ENCODE measurements at places on chromosomes 4 and X.

GRCh38 chr4:77263247-77263646, 106.2 kb downstream of the CCNG2 start:
- no peak for DNase-seq

DNA sequence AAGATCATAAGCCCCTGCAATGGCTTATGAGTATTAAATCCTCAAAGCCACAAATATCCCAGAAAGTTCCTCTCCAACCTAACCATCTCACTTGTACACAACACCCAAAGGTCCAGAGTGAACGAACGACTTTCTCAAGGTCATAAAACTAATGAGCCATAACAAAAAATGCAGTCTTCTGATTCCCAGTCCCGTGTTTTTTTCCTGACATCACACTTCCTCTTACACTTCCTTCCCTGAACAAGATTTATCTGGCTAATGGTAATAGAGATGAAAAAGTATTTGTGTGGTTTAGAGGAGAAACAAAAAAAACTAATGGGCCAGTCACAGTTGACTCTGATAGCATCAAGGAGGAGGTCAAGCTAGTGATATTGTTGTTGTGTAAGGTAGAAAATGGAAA, 99.5 kb upstream of the KLHL13 start:
- DNase-seq, result no peak

DNA sequence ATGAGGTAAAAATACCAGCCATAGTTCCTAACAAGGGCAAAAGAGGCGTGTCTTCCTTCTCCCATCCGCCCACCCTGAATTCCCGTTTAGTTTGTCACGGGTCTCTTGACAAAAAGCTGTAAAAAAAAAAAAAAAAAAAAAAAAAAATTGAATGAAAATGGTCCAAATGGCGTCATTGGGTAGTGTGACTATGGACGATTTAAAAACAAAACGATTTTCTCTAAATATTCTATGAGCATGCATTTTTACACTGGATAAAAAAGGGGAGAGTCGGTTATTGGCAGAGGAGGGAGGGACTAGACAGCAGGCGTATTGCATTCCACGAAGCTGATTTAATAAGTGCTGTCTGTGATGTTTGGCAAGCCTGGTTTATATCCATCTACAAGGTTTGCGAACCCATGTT, at the start of gene FAM133A:
Gene FAM133A (plus strand): TSS at position 338 of the 403 bp plus-strand sequence. CDS start 35,214 bp downstream, outside the sequence.
- DNase-seq, result peak; percentile 22

DNA sequence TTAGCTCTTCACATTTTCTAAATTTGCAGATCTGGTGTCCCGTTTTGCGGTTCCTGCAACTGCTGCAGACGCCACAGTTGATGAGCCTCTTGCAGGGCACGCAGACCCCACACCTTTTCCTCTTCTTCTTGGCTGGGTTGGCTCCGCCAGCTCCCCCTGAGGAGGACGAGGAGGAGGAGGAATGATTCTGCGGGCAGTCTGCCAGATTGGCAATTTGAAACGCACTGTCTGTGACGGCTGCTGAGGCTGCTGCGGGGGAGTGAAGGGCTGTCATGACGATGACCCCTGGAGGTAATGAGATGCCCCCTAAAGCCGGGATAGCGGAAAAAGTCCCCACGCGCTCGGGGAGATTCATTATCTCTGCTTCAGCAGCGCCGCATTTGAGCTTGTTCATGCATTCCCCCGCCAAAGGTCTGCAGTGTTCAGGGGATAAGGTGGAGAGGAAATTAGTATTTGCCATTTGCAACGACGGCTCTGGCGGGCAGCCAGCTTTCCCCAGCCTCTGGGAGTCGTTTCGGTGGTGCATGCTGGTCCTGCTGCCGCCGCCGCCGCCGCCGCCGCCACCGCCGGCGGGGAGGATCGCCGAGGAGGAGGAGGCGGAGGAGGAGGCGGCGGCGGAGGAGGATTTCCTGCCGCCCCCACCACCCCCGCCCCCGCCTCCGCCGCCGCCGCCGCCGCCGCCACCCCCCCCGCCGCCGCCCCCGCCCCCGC, 3.8 kb downstream of the CXXC4 start:
- DNase-seq, result peak; percentile 22

DNA sequence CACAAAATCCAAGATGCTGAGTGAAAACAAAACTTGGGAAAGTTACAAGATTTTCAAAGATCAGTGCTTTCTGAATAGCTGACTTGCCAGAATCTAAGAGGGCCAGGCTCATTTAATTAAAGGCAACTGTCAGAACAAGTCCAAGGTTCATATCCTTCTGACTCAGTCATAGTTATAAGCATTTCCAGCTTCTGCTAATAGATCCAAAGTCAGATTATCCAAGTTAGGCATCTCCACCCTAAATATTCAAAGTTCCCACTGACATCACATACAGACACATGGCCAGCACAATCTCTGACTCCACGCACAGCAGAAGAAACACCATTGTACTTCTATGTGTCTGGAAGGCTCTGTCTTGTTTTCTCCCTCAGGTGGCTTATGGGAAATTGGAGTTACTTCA, 41.8 kb downstream of the GASK1B start:
- DNase-seq, result no peak

DNA sequence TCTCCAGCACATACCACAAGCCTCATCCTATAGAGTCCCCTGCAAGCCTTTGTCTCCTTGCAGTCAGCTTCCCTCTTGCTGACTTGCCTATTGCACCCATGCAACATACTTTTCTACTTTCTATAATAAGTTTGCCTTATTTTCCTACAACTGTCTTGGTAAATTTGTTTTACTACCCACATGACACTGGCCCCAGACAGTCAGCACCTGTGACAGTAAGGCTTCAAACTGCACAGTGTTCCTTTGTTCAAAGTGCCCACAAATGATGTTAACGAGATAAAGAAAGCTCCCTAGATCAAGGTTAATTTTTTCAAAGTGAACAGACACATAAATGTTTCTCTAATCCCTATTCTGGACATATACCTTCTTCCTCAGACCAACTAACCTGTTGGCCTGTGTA, 529.1 kb upstream of the PCDH10 start:
- no peak for DNase-seq

- DNase-seq, result no peak
Observed at GRCh38 chr4:22456291-22456690, 59.6 kb downstream of the ADGRA3 start.

DNA sequence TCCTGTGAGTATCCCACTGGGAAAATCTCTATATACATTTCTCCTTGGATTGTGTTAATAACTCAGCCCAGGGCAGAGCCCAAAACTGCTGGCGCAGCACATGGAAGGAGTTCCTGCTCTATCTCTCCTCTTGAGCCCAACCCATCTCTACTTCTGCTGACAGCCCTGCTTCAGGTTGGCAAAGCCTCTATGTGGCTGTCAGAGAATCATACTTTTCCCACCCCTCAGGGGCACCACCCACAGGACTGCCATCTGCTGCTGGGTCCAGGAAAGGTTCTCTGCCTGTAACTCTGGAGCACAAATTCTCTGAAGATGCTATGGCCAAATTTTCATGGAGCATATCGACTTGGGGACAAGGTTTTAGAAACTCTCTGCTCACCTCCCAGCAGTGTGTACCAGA, 278.5 kb upstream of the EMCN start:
- DNase-seq, result no peak

DNA sequence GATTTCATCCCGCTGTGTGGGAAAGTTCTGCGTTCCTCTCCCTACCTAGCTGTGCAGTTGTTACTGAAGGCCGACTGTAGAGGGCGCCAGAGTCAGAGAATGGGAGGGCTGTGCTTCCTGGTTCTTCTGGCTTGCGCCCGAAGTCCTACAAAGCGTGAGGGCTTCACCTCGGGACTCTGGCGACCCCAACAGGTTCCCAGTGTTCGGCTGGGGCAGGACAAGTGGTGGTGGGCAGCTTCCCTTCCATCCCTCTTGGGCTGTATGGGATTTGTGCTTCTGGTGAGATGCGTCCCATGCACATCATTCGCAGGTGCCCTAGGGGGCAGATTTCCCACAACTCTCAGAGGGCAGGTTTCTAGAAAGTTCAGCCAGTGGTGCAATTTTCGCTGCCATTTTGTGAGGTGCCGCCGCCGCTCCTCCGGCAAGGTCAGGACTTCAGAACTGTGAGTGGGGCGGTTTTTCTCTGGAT, 27.3 kb downstream of the CT45A1 start:
- no peak for DNase-seq

- no peak for DNase-seq
Observed at GRCh38 chr4:26015133-26015651, 101.2 kb downstream of the SMIM20 start.

GRCh38 chr4:138595171-138595570, 353.0 kb upstream of the SLC7A11 start:
- no peak for DNase-seq

DNA sequence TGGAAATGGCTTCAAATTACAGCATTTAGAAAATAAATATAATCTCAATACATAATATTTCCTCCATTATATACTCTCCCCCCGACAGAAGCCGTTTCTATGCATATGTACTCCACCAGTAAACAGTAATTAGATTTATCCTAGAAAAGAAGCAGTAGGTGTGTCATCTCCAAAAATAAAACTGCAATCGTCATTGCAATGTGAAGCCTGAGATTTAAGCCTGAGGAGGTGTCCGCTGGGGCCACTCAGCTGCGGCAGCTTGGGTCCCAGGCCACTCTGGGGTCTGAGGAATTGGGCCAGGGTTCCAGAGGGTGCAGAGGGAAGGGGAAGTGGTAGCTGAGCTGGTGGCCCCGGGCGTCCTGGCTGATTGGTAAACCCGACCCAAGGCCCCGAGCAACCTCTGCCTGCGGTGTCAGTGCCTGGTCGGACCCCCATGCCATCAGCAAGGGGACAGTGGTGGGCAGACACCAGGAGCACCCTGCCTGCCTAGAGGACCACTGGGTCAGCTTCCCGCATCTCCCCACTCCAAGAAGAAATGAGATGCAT, 7.8 kb upstream of the MXD4 start:
- DNase-seq, result no peak

- no peak for DNase-seq
Observed at GRCh38 chr4:8322794-8323704, 53.5 kb downstream of the HTRA3 start.

DNA sequence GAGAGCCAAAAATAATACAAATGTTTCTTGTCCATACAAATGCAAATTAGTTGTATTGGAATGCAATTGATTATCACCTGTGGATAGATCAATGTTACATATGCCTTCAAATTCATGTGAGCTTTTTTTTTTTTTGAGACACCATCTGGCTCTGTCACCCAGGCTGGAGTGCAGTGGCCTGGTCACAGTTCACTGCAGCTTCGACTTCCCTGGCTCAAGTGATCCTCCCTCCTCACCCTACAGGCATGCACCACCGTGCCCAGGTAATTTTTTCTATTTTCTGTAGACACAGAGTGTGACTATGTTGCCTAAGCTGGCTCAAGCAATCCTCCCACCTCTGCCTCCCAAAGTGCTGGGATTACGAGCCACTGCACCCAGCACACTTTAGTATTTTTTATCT, 38.6 kb upstream of the TMEM184C start:
- DNase-seq, result no peak

DNA sequence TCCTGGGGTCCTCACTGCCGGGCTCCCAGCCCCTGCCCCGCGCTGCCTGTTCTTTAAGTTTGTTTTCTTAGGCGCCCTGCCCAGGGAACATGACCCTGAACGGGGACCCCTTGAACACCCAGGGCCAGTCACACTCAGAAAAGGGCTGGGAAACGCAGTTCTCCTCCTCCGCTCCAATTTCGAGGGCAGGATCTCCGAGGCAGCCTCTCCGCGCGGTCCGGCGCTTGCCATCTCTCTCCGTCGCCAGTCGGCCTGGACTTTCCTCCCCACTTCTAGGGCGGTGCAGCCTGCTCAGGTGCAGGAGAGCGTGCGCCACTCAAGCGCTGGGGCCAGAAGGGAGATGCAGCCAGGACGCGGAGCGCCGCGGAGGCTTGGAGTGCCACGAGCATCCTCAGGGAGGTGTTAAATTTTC, 9.9 kb downstream of the PRDM8 start:
- DNase-seq, result no peak

GRCh38 chr4:26032630-26033317, 118.8 kb downstream of the SMIM20 start:
- DNase-seq, result no peak

- DNase-seq, result no peak
Observed at GRCh38 chrX:152861826-152862225, 31.0 kb downstream of the NSDHL start.

DNA sequence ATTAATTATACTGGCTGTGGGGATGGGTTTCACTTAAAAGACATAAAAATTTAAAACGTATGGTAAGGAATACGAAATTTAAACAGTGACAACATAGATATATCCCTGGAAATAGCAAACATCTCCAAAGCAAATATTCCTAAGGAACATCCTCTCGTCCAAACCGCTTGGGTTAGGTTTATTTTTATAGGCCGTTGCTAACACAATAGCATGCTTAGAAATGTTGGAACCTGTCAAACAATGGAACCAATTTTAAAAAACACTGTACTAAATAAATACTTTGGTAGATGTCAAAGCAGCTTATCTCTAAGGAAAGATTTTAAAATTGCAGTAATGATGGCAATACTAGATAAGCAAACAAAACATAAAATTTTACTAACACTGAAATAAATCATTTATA, 45.4 kb downstream of the SEC24D start:
- DNase-seq, result no peak

DNA sequence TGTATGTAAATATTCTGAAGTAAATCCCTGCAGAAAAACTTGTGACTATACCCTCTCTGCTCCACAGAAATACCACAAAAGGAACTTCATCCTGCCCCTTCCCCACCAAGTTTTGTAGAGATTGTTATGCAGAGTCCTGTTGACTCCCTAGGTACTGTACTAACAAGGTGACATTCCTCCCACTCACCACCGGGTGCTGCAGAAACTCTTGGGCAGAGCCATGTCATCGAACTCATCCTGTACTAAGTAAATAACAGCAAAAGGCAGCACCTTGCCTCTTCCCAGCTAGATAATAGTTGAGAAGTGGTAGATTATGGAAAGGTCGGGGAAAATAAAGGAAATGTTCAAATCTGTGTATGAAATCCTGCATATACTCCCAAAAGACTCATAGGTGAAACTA, 233.3 kb downstream of the STPG2 start:
- no peak for DNase-seq

DNA sequence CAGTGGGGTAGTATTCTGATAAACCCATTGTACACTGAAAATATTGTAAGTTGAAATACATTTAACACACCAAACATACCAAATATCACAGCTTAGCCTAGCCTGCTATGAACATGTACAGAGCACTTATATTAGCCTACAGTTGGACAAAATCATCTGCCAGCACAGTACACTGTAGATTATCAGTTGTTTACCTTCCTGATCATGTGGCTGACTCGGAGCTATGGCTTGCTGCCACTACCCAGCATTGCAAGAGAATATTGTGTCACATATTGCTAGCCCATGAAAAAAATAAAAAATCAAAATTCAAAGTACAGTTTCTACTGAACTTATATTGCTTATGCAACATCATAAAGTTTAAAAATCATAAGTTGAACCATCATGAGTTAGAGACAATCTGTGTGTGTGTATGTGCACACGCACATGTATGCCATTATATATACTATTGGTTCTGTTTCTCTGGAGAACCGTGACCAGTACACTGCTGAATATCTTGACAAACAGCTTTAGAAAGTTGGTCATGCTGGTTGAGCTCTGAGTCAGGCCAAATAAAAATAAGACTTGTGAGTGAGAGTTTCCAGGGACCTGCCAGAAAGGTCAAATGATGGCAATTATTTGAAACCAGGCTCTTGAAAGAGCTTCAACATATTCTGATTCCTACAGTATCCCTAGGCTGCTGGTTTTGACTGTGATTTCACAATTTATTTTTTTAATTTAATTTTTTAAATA, 238.5 kb downstream of the PRR32 start:
- DNase-seq, result no peak

- DNase-seq, result no peak
Observed at GRCh38 chr4:94871644-94872305, 114.0 kb downstream of the BMPR1B start.

All from erythroblast (primary cell).